Suppressor macrophage treated with lipopolysaccharide for 1 hour (primary cell): ENCODE measurements at places on chromosomes 7 and 10.

DNA sequence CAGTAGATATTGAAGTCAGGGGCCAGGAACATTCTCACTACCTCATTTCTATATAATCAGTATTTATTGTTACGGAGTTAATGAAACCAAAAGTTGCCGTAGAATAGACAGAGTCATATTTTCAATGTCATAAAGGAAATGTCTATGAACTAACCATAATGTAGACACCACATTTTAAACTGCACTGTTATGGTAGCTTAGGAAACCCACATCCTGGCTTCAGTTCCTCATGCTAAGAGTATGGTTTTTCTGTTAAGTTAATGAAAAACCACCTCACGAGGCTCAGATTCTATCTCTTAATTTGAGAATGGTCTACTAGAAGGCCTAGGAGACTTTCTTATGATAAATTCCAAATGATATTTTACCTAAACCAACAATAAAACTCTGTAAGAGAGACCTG lies 166.5 kb downstream of the TMEM26 start:
- DNase-seq, result peak; percentile 17

GRCh38 chr7:133478591-133479135 lies 225.8 kb downstream of the EXOC4 start:
- DNase-seq, result no peak

GRCh38 chr10:125114761-125115391 lies 45.5 kb downstream of the CTBP2 start:
- no peak for DNase-seq

DNA sequence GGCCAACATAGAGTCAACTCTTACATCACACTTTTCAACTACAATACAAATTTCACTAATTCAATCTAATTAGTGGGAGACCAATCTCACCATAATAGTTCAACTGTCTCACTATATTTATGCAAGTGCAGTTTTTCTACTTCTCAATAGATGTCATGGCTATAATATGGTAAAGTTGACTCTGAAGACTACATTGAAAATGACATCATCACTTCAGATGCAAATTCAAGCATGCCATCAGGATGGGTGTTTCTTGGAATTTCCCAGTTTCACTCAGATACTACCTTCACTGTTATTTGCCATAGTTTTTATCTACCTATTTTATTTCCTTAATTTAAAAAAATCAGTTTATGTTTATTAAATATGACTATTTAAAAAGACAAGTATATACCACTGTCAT lies 67.1 kb downstream of the ABLIM1 start:
- DNase-seq, result no peak

- DNase-seq, result no peak
Measured at GRCh38 chr10:11936389-11937152, 106.0 kb downstream of the UPF2 start.

DNA sequence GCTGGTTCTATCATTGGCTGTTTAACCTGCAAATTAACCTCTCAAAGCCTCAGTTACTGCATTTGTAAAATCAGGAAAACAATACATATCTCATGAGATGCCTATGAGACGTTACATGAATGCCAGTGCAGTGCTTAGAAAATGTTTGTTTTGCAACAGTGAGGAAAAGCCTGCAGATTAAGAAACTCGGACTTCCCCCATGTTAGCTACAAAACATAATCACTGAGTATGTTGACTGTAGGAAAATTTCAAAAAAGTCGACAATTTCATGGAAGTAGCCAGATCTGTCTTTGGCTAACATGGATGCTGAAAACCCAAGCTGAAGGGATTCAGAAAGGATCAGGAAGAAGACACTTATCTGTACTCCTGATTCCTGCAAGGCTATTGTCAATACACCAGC lies 121.4 kb downstream of the TRIL start:
- DNase-seq, result peak; percentile 72

GRCh38 chr10:23158370-23158769 lies 33.7 kb upstream of the PTF1A start:
- DNase-seq, result peak; percentile 68

DNA sequence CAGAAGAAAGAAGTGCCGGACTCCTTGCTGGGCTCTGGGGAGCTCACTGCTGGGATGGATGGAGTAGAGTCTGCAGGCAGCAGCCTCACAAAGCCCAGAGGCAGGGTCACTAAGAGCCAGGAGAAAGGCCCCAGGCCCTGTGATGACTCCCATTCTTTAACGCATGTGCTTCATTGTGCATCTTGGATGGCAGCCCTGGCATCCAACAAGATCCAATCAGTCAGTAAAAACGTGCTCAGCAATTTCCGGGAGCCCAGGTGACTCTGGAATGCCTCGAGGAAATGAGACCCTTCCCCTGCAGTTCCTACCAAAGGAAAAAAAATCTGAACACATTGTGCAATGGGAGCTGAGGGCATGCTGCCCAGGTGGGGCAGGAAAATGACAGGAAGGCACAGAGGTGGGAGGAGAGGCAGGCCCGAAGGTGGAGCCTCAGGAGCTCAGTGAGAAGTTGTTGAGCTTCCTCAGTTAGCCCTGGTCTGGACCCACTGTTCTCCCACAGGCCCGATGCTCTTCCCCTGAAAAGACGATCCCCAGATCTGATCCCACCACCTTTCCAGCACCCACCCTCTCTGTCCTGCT lies 60.7 kb upstream of the TMEM72 start:
- no peak for DNase-seq

DNA sequence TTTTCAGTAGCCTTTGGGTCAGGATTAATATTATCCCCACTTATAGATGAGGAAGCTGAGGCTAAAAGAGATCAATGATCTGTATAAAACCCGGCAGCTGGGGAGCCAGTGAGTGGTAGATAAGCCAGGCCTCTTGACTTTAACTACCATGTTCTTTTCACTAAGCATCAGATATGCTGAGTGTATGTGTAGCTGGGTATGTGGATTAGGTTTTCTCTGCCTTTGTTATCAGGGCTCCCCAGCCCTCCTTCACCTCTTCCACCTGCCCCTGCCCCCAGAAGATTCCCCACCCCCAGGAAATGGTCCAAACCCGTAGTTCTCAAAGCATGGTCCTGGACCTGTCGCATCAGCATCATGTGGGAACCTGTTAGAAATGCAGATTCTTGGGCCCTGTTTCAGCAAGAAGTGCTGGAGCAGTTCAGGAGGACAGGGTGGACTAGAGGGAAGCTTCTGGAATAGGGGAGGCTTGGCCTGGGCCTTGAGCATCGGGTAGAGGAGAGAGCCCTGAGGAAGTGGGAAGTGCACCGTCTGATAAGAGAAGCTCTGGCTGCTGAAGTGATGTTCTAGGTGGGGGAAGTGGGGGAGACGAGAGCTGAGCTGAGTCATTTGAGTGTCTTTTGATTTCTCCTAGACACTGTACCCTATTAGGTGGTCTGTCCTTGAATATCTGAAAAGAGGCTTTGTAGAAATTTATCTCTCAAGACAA lies 101.3 kb downstream of the HIF1AN start:
- no peak for DNase-seq

DNA sequence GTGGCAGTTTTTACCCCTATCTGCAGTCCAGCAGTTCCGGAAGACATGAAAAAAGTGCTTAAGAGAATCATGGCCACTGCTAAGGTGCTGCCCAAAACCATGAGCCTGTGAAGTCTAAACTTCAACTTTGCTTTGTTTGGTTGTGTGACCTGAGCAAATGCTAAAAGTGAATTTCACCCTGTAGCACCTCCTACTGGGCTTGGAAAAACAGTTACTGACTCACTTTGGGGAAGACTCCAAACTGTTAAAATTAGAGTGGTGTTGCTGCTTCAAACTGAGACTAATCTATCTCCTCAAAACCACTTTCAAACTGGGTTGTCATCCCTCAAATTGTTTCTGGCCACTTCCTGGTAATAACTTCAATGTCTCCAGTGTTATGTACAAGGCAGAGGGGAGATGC lies 21.3 kb downstream of the MKX start:
- peak; percentile 17 for DNase-seq

DNA sequence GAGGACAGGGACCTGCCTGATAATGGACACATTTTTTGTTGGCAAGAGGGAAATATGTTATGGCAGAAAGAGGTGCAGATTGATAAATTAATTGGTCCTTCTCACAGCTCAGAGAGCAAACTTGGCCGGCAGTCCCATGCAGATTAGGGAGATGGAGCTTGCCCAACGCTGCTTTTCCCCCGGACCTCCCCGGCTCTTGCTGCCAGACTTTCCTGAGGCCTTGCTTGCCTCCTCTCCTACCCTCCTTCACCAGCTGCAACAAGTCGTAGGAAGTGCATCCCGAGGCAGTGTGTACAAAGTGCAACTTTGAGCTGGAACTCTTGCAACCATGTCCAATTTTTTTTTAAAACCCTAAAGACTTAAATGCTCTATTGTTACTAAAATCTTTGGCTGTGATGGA lies 215.5 kb downstream of the LRMDA start:
- DNase-seq, result no peak

DNA sequence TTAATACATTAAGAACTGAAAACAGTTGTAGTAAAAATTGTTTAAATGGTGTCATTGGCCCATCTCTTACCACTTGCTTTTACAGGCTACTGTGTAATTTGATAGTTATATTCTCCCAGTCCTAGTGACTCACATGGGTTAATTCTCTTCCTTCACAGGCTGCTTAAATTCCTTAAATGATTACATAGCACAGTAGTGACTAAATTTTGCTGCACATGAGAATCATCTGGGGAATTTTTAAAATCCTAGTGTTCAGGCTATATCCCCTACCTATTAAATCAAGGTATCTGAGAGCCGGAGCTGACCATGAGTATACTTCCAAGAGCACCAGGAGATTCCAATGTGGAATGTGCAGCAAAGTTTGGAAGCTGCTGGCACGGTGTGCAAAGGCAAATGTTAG lies 45.3 kb upstream of the ZNF800 start:
- DNase-seq, result no peak

DNA sequence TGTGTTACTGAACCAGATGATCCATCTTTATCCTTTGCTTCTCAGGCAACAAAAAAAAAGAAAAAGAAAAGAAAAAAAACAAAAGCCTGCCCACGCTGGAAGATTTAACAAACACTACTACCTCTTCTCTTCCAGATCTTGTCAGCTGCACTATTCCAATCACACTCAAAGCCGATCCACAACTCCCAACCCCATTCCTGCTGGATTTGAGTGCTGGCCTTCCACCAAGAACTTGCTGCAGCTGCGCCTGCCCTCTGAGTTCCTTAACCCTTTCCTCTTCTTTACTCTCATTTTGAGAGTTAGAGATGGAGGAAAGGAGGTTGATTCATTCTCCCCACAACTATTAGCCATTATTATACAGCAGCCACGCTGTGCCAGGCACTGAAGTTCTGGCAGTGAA lies 16.0 kb upstream of the ITGA8 start:
- DNase-seq, result no peak

- peak; percentile 88 for DNase-seq
Measured at GRCh38 chr10:124722798-124723783, 21.1 kb downstream of the FAM53B start.

GRCh38 chr10:71471957-71472365 lies 75.2 kb downstream of the CDH23 start:
- DNase-seq, result no peak

DNA sequence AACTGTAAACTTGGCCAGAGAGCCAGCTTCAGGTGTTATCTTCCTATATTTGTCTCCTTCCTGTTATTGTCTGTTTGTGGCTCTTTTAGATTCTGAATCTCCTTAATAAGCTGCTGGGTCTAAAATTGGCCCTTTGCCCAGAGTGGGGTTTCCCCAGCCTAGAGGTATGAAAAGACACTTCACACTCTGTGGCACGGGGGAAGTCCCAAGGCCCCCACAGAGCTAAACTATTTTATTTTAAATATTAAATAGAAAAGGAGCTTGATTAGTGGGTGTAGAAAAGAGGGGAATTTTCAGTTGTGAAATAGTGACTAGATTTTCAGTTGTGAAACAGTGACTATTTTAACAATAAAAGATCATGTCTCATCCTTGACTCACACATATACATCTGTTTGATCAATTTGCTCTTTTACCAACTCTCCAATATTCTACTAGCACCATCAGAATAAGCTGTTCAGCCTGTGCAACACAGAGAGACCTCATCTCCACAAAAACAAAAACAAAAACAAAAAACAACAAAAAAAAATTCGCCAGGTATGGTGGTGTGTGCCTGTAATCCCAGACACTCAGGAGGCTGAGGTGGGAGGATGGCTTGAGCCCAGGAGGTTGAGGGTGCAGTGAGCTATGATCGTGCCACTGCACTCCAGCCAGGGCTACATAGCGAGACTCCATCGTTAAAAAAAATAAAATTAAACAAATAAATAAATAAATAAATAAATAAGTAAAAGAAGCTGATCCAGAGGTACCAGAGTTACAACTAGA lies 24.9 kb upstream of the ADO start:
- peak; percentile 91 for DNase-seq

DNA sequence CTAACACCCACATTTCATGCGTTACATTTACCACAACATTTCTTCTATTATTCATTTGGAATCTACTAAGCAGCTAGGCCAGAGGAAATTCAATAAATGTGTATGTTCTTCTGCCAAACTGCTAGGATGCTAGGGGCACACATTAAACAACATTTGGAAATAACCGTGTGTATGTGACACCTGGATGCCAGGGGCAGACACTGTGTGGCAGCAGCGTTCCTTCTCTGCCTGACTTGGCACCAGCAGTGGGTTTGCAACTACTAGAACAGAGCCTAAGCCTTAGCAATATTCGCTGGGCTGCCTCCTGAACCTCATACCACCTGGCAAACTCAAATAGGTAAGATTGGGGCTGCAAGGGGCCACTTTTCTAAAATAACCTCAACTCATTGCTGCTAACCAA lies 182.1 kb downstream of the CHCHD3 start:
- no peak for DNase-seq

- DNase-seq, result no peak
Measured at GRCh38 chr7:14286036-14286435, 296.6 kb upstream of the ETV1 start.

DNA sequence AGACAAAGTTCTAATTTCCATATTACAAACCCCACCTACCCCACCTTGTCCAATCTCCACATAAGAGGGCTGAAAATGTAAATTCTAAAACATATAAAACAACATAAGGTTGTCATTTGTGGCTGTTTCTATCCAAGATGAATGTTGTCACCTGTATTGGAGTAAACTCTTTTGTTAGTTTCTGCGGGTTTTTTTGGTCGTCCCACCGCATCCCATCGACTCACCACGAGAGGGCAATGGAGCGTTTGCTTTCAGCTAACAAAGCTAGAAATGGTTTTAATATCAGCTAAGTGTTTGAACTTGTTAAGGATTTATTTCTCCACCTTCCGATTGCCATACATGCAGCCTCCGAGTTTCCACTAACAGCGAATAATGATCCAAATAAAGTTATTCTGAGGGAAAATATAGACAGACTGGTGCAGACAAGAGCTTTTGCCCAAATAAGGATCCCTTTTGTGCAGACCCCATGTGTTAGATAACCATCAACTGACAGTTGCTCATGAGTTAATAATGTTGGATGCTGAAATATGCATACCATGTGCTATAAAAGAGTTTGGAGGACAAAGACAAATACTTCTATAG lies 137.2 kb downstream of the ARID5B start:
- peak; percentile 85 for DNase-seq

GRCh38 chr7:117362294-117362888 lies 39.5 kb upstream of the WNT2 start:
- no peak for DNase-seq

DNA sequence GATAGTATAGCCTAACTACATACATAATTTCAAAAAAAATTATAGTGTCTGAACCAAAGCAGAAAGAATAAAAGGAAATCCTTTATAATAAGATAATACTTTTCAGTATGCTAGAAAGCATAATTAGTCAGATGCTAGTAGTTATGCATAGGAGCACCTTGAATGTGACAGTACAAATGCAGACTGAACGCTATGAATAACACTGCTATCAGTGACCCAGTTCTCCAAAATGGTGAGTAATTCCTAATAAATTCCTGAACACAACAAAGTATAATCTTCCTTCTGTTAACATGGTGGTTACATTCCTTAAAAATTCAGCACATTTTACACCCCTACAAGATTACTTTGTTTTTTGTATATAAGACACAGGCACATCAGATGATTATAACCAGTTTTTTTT lies 1.2 kb upstream of the CHPF2 start:
- no peak for DNase-seq

GRCh38 chr7:131354390-131354789 lies 26.7 kb downstream of the MKLN1 start:
- peak; percentile 74 for DNase-seq
